Keratinocyte (primary cell): ENCODE measurements at places on chromosomes 13 and 19. TPM values are rescaled to one million over a fixed set of nuclear protein-coding genes. Genes with fewer than 3 reads are reported as not detected.

- no peaks in the 10 kb centered on the region for H3K36me3 ChIP-seq
- H3K27ac ChIP-seq = no peak overlapping the region
- no peaks in the 10 kb centered on the region for H3K4me1 ChIP-seq
- DNase-seq = no peak
- no peaks in the 10 kb centered on the region for H3K27me3 ChIP-seq
Observed at GRCh38 chr13:97727991-97728390, 225.5 kb upstream of the IPO5 start.

DNA sequence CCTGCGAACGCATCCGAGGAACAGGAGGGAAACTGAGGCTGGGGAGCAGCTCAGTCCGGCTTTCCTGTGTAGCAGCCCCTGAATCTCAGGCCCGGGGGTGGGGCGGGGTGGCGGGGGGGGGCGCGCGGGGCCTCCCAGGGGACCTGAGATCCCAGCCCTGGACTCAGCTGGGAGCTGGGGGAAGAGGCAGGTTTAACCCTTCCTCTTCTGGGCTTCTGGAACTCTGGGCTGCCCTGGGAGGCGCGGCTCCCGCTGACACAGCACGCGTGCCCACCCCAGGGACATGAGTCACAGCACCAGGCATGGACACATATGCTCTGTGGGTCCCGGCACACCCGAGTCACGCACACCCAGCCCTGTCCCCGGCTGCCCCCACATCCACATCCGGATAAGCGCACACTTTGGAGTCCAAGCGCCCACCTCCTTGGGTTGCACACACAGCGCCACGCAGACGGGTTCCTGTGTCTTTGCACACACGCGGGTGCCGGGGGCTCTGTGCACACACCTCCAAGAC lies 3.5 kb upstream of the CIRBP start:
- H3K4me1 ChIP-seq = peaks cover 58% of the 10 kb centered on the region
- H3K27me3 ChIP-seq = peaks cover 4% of the 10 kb centered on the region
- H3K4me3 ChIP-seq = peak overlapping the region; percentile 11
- DNase-seq = no peak

DNA sequence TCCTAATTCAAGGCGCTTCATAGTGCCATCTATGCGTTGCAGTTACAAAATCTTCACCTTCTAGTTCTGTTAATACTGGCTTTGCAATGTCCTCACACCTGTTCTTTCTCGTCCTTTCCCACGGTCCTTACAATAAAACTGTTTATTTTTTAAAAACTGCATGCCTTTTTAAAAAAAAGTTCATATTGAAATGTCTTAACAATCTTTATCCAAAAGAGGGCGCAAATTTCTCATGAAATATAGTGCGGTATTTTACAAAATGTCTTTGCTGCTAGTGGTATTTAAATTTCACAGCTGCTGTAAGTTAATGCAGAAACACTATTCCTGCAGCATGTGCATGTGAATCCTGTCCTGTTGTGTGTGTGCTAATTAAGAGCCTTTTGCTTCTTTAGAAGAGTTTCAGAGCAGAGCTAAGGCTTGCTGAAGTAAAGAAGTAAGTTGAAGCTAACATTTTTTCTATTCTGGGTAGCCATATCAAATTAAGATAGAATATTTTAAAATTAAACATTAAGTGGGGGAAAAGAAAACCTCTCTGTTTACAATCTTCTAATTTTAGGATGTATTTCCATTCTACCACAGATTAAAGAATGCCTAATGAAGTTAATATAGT lies 15.8 kb upstream of the CLDN10 start:
- no peak overlapping the region for H3K4me3 ChIP-seq
- no peaks in the 10 kb centered on the region for H3K27me3 ChIP-seq
- peaks cover 12% of the 10 kb centered on the region for H3K4me1 ChIP-seq
- no peak for DNase-seq
- H3K36me3 ChIP-seq = no peaks in the 10 kb centered on the region

Gene IRGC
- not detected in 3 replicates for polyA plus RNA-seq

DNA sequence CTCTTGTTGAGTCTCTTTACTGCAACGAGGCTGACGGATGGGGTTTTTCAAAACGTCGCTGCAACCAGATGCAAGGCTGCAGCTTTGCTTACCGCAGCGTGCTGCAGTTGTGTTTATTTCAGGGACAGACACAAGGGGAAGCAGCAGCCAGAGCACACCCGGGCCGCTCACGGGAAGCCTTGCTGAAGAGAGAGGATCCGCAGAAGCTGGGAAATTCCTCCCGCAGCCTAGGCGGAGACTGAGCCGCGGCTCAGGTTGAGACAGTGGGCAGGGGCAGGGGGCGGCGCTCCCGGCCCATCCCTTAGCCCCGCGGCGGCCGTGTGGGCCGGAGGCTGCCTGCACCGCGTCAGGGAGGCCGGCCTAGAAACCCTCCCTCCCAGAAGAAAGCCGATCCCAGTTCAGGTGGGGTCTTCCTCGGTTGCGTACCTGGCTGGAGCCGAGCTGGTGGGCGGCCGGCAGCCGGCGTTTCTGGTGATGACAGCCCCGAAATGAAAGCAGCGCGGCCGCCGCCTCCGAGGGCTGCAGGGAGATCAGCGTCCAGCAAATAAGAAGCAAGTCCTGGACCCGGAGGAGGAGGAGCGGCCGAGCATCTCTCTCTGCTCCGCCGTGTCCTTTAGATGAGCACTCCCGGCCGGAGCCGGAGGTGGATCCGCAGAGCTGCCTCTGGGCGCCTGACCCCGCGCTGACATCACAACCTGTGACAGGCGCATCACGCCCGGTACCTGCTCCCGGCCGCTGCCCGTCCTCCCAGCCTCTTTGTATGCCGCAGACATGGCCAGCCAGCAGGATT lies at the start of gene FRY:
TSS of gene FRY (plus strand) at position 750 of the 790 bp plus-strand sequence. CDS start at position 772, 22 bp downstream.
- no peaks in the 10 kb centered on the region for H3K36me3 ChIP-seq
- H3K4me1 ChIP-seq = peaks cover 5% of the 10 kb centered on the region
- peak within 1 kb of the TSS; percentile 78 for H3K4me3 ChIP-seq
- H3K27me3 ChIP-seq = no peaks in the 10 kb centered on the region

- no peaks in the 10 kb centered on the region for H3K36me3 ChIP-seq
- no peaks in the 10 kb centered on the region for H3K27me3 ChIP-seq
- no peak overlapping the region for H3K4me3 ChIP-seq
- no peak for DNase-seq
- no peak overlapping the region for H3K27ac ChIP-seq
- peaks cover 9% of the 10 kb centered on the region for H3K4me1 ChIP-seq
Observed at GRCh38 chr19:55465460-55466240, 1.1 kb upstream of the C19orf85 start.

Gene ZNF285
- polyA plus RNA-seq = 1.1 to 1.7 TPM (median 1.6 TPM) in 3 replicates

DNA sequence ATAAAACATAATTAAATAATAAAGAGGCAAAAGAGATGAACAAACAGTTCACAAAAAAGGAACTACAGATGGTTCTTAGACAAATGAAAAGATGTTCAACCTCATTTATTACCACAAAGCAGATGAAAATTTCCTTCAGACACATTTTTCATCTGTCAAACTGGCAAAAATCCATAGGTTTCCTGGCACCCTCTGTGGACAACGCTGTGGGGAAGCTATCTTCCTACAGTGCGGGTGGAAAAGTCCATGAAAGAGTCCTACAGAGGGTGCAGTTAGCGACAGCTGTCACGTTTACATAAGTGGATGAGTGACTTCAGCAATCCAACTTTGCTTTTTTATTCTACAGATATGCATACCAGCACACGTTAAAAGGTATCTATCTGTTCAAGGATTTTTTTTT lies 30.3 kb upstream of the PDCD5 start:
- no peak overlapping the region for H3K27ac ChIP-seq
- no peak overlapping the region for H3K4me3 ChIP-seq
- H3K27me3 ChIP-seq = no peaks in the 10 kb centered on the region
- no peaks in the 10 kb centered on the region for H3K36me3 ChIP-seq
- DNase-seq = no peak
- H3K4me1 ChIP-seq = no peaks in the 10 kb centered on the region

Gene LHFPL6
- polyA plus RNA-seq = 8.9 to 19.9 TPM (median 15.8 TPM) in 3 replicates

DNA sequence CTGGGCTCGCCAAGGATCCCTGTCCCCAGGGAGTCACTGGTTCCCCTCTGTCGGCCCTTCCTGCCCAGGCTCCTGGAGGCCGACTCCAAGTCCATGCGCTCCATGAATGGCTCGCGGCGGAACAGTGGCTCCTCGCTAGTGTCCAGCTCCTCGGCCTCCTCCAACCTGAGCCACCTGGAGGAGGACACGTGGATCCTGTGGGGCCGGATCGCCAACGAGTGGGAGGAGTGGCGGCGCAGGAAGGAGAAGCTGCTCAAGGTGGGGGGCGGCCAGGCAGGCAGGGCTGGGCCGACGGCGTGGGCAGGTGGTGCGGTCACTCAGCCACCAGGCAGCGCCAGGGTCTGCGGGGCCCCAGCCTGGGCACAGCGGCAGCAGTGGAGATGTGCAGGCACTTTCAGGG lies 17.6 kb downstream of the EVI5L start:
- no peaks in the 10 kb centered on the region for H3K27me3 ChIP-seq
- H3K4me3 ChIP-seq = no peak overlapping the region
- no peaks in the 10 kb centered on the region for H3K36me3 ChIP-seq
- H3K4me1 ChIP-seq = peaks cover 10% of the 10 kb centered on the region
- no peak overlapping the region for H3K27ac ChIP-seq

DNA sequence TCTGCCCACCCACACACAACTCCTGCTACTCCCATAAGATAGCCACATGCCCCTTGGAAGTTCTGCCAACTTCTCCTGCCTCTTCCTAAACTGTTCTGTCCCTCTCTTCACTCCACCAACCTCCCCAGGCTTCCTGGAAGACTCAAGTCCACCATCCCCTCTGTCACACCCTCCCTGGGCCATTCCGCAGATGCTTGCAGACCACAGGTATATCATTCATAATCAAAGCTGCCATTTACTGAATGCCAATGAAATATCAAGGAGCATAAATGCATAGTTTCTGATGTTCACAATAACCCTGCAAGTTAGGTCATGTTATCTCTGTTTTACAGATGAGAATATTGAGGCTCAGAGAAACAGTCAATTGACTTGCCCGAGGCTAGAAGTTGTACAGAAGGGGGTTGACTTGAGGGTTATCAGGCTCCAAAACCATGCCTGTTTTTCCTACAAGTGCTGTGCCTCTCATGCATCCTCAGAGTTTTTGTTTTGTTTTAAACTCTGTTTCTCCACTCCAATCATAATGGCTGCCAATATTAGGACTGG lies 135.6 kb downstream of the SLC7A1 start:
- H3K4me3 ChIP-seq = no peak overlapping the region
- H3K27me3 ChIP-seq = no peaks in the 10 kb centered on the region
- DNase-seq = peak; percentile 62
- H3K27ac ChIP-seq = no peak overlapping the region
- H3K4me1 ChIP-seq = peaks cover 39% of the 10 kb centered on the region
- H3K36me3 ChIP-seq = no peaks in the 10 kb centered on the region

GRCh38 chr13:29922896-29923295 lies 72.5 kb upstream of the UBL3 start:
- H3K27me3 ChIP-seq = no peaks in the 10 kb centered on the region
- H3K27ac ChIP-seq = peak overlapping the region; percentile 93
- peaks cover 51% of the 10 kb centered on the region for H3K4me1 ChIP-seq
- DNase-seq = no peak

Gene LRRC4B
- not detected in 3 replicates for polyA plus RNA-seq

Gene CACNG6
- not detected in 3 replicates for polyA plus RNA-seq

GRCh38 chr19:6527893-6528543 lies 2.8 kb upstream of the TNFSF9 start:
- no peak overlapping the region for H3K4me3 ChIP-seq
- no peak for DNase-seq
- H3K36me3 ChIP-seq = no peaks in the 10 kb centered on the region

GRCh38 chr19:19547674-19548336 lies 9.7 kb downstream of the CILP2 start:
- H3K27ac ChIP-seq = no peak overlapping the region
- DNase-seq = no peak
- peaks cover 32% of the 10 kb centered on the region for H3K27me3 ChIP-seq
- no peaks in the 10 kb centered on the region for H3K4me1 ChIP-seq

- H3K36me3 ChIP-seq = peaks cover 3% of the 10 kb centered on the region
- H3K27me3 ChIP-seq = no peaks in the 10 kb centered on the region
- no peak overlapping the region for H3K4me3 ChIP-seq
- H3K4me1 ChIP-seq = peaks cover 7% of the 10 kb centered on the region
- no peak for DNase-seq
Observed at GRCh38 chr19:38204728-38205127, 19.3 kb downstream of the DPF1 start.
